ENCODE measurements at places on chromosomes 7 and 10. TPM values are rescaled to one million over a fixed set of nuclear protein-coding genes. Genes with fewer than 3 reads are reported as not detected.

Gene TMEM130
- 0.30 TPM for total RNA-seq

Gene FGFR2
- 0.19 TPM for total RNA-seq

Gene JCAD
- 19.3 TPM for total RNA-seq

Gene PRLHR
- not detected for total RNA-seq

Gene TWIST1
- 1.2 TPM for total RNA-seq

Gene GSDME
- 7.5 TPM for total RNA-seq

Gene EPO
- total RNA-seq: not detected

Measured in cardiac septum (tissue), 1 donor.